Activated T-cell treated with anti-CD3 and anti-CD28 coated beads for 24 hours (primary cell): ENCODE measurements at places on chromosomes 11 and 22.

GRCh38 chr11:82405421-82405820 is 328.2 kb downstream of the FAM181B start:
- DNase-seq: no peak

DNA sequence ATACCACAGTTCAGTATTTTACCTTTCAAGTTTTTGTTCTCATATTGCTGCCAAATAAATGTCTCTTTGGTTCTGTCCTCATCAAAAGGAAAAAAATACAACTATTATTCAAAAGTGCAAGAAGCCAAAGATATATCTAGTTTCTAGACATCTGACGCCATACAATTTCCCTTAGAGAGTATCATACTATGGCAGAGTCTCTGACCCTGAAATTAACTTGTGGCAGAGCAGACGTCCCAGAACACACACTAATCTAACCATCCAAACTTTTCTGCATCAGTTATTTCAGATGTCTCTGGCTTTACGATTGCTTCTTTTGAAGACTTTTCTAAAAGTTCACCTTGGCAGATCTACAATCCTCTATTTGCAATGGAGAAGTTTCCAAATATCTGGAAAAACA is 2.7 kb downstream of the OR51T1 start:
- no peak for DNase-seq

DNA sequence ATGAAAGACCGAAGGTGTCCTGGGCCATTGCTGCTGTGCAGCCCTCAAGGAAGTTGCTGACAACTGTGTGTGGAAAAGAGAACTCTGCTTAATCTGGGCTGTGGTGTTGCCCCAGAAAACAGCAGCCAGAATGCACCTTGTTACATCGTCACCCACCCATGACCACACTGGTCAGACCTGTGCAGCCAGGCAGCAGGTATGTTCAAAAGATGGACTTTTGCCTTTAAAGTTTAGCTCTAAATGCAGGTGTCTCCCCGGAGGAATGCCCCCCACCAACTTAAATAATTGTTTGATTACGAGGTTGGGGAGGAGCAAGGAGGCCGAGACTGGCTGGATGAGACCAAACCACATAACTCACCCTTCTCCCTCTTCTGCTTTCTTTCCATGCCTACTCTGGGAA is 15.3 kb upstream of the POLA2 start:
- DNase-seq: no peak

GRCh38 chr22:26536056-26536761 is 23.9 kb upstream of the TFIP11 start:
- DNase-seq: no peak
